ENCODE measurements at places on chromosomes 12 and 14.

DNA sequence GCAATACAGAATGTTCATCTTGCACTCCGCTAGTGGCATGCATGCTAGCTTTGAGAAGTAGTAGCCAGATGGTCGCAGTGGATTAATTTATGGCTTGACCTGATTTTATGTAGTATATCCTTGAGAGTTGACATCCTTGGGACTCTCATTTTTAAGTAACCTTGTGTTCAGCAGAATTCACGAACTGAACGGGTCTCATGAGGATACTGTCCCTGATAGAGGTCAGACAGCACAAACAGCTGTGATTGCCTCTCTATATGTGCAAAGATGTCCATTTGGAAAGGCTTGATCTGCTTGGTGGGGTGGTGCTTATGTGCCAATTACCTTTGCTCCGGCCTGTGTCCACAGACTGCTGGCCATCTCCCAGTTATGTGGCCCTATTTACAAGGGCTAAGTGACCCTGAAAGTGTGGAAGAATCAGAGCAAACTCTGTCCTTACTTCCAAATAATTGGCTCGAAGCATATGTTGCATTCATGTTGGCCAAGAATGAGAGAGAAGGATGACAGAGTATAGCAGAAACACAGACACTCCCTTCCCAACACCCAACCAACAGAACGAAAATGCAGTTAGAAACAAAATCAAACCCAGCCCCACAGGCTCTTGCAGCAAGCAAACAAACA, 167.1 kb downstream of the CRADD start:
- no peak for DNase-seq

GRCh38 chr14:83255015-83255726, 1721.5 kb upstream of the SEL1L start:
- DNase-seq = no peak

DNA sequence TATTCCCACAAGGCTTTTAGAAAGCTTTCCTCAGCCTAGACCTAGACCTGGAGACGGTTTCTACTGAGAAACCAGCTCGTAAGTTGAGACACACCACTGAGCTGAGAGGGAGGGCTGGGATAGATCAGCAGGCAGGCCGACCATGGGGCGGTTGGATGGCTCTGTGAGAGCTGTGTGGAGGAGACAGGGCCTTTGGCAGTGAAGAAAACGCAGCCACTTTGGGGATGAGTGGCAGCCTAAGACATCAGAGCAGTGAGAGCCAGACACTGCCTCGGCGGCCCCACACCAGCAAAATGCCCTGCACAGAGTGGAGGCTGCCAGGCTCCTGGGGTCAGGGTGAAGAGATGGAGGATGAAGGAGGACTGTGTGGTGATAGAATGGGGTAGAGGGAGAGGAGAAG, 46.0 kb downstream of the CACNA2D4 start:
- no peak for DNase-seq

- DNase-seq = no peak
Measured at GRCh38 chr14:78319887-78320635, 149.9 kb downstream of the NRXN3 start.

- no peak for DNase-seq
Measured at GRCh38 chr12:48680861-48681260, 1.2 kb downstream of the KANSL2 start.

GRCh38 chr14:85273952-85274351, 256.0 kb upstream of the FLRT2 start:
- DNase-seq = no peak

DNA sequence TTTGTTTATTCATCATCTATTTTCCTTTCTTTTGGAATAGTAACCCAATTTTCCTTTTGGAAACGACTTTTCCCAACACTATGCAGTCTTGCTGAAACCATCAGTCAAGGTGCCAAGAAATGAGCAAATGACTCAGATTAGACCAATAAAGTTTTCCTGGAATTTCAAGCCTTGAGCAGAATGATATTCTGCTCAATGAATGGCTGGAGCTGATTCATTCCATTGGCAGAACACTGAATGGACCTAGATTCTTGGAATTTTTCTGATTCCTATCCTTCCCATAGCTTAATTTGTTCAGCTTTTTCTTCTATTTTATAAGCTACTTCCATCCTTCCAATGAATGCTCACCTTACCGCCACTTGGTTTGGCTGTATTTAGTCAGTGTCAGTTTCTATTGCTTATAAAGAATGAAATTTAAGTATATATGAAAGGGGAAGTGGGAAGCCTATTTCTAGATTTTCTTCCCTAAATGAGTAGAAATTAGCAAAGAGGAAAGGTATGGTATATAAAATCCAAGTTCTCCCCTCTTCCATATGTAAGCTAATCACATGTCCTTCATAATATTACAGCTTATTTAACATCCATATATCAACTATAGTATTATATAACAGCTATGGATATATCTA, 89.0 kb downstream of the C14orf39 start:
- DNase-seq = no peak

DNA sequence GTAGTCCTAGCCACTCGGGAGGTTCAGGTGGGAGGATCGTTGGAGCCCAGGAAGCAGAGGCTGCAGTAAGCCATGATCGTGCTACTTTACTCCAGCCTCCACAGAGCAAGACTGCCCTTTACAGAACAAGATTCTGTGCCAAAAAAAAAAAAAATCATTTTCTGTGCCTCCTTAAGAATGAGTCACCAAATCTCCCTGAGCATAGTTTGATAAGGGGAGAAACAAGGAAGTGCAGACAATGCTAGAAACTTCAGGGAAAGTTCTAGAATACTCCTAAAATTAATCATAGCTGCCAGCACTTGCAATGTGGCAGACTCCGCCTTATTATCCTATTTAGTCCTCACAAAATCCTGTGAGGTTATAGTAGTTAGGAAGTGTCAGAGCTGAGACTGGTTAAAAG, 74.5 kb downstream of the KCNK10 start:
- DNase-seq = no peak

DNA sequence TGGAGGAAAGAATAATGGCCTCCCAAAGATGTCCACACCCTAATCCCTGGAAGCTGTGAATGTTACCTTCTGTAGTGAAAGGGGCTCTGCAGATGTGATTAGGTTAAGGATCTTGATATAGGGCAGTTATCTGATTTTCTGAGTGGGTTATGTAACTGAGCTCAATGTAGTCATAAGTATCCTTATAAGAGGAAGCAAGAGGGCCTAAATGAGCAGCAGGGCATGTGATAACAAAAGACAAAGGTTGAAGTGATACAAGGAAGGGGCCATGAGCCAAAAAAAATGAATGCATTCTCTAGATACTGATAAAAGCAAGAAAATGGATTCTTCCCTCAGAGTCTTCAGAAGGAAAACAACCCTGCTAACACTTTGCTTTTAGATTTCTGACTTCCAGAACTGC, 78.8 kb downstream of the OSBPL8 start:
- no peak for DNase-seq

- no peak for DNase-seq
Measured at GRCh38 chr14:45246691-45247090, 6.3 kb downstream of the MIS18BP1 start.

- no peak for DNase-seq
Measured at GRCh38 chr12:106126441-106127337, 12.1 kb downstream of the NUAK1 start.

- no peak for DNase-seq
Measured at GRCh38 chr12:128786741-128787391, 36.9 kb downstream of the SLC15A4 start.

- DNase-seq = no peak
Measured at GRCh38 chr12:132759359-132759758, 2.3 kb downstream of the ANKLE2 start.

Data from GM12892 (cell line).